ENCODE measurements at places on chromosomes 16 and 17.

- no peak for DNase-seq
These were observed 235.5 kb downstream of the SNX29 start for GRCh38 chr16:12211870-12212690.

- DNase-seq = no peak
These were observed 567.4 kb upstream of the SOX9 start for GRCh38 chr17:71553381-71553780.

- no peak for DNase-seq
These were observed 71.3 kb downstream of the IRX5 start for GRCh38 chr16:55001931-55002330.

DNA sequence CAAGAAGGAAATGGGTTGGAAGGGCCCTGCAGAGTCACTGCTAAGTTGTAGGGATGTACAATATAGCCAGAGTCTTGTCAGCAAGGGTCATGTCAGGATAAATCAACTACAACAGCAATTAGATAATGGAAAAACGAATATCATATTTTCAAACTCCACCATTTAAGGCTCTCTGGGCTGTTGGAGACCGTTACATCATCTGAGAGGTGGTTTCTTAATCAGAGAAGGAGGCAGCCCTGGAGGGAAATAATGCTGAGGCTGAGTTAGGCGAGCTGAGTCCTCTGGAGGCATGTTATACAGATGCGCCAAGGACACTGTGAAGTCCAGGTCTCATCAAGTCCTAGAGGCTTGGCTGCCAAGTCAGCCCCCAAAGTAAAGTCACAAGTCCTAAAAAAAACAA, 30.3 kb downstream of the LYRM9 start:
- DNase-seq = no peak

DNA sequence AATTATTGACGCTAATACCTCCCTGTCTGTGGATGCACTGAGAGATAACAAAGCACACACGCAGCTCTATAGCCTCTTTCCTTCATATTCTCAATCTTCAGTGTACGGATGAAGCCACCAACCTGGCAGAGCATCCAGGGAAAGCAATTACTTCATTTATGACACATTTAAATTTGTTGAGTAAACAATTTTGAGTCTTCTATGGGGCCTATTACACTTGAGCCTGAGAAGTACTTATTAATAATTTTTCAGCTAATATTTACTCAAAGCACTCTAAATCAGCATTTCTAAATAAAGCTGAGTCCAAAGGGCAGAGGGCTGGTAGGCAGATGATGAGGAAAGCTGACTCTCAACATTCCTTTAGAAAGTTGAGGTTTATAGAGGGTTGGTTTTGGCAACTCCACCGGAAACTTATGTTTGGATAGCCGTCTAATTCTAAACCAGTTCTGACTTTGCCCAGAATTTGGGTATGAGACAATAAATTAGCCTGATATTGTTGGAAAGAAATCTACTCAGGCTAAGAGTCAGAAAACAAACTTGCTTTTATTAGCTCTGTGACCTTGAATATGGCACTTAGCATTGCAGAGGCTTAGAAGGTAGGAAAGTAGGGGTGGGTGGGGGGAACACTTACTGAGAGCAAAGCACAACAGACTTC, 643.5 kb downstream of the CDH11 start:
- no peak for DNase-seq

DNA sequence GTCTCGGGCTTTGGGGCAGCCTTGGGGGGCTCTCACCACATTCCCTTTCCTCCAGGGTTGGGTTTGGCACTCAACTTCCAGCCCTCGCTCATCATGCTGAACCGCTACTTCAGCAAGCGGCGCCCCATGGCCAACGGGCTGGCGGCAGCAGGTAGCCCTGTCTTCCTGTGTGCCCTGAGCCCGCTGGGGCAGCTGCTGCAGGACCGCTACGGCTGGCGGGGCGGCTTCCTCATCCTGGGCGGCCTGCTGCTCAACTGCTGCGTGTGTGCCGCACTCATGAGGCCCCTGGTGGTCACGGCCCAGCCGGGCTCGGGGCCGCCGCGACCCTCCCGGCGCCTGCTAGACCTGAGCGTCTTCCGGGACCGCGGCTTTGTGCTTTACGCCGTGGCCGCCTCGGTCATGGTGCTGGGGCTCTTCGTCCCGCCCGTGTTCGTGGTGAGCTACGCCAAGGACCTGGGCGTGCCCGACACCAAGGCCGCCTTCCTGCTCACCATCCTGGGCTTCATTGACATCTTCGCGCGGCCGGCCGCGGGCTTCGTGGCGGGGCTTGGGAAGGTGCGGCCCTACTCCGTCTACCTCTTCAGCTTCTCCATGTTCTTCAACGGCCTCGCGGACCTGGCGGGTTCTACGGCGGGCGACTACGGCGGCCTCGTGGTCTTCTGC, 8.4 kb downstream of the SLC16A3 start:
- no peak for DNase-seq

- DNase-seq = no peak
These were observed 34.5 kb downstream of the TBC1D16 start for GRCh38 chr17:80000981-80001775.

- DNase-seq = no peak
These were observed 368.6 kb downstream of the FOXL1 start for GRCh38 chr16:86946981-86947380.

GRCh38 chr17:43940630-43941029, 1.6 kb downstream of the PPY start:
- peak; percentile 59 for DNase-seq

DNA sequence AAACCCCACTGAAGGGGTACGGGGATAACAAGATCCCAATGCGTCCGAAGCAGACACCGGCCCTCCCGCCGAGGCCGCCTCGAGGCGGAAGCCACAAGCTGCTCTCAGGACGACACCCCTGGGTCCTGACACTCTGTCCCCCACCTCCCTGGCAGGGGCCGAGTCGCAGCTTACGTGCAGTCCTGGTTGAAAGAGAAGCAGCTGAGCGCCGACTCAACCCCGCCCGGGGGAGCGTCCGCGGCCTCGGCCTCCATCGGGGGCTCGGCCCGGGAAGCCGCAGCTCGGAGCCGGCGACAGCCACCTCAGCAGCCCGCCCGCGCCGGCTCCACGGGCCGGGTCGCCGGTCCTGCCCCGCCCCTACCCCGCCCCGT, at the start of gene WIPI1:
Gene WIPI1, minus strand, starts transcription at position 329 of the 371 bp plus-strand sequence. Its CDS starts 75 bp downstream, at position 254.
- no peak for DNase-seq

DNA sequence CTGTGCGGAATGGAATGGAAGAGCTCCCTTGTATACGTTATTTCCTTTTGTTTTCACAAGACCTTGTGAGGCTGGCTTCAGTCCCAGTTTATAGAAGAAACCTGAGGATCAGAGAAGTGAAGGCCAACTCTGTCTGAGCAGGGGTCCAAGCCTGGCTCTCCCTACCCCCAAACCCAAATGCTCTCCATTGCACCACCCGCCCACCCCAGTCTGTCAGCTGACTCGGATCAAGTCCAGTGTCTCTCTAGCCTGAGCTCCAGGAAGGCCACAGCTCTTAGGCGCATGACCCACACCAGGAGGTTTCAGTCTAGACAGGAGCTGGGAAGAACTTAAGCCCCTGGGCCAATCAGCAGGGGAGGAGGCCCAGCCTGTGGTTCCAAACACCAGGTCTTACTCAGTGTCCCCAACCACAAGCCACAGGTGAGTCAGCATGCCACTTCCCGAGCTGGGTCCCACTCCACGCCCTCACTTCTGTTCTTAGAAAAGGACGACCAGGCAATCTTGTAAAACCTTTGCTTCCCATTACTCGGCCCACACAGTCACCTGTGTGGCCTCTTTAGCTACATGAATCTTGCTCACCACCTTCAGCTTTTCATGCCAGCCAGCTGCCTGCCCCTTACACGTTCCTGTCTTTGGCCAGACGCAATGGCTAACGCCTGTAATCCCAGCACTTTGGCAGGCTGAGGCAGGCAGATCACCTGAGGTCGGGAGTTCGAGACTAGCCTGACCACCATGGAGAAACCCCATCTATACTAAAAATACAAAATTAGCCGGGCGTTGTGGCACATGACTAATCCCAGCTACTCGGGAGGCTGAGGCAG, 27.8 kb downstream of the TK2 start:
- DNase-seq = no peak

DNA sequence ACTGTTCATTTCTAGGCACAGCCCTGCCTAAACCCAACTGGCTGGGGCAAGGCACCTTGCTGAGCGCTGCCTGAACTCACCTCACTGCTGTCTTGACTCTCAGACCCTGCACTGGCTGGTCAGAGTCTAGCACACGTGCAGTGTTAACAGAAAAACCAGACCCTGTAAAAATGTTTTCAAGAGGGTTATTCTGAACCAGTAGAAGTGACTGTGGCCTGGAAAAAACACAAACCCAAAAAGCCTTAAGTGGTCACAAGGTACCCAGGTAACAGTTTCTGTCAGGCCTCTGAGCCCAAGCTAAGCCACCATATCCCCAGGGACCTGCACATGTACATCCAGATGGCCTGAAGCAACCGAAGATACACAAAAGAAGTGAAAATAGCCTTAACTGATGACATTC, 6.1 kb upstream of the EIF4A3 start:
- no peak for DNase-seq

- no peak for DNase-seq
These were observed 252.1 kb downstream of the PHKB start for GRCh38 chr16:47713225-47713595.

DNA sequence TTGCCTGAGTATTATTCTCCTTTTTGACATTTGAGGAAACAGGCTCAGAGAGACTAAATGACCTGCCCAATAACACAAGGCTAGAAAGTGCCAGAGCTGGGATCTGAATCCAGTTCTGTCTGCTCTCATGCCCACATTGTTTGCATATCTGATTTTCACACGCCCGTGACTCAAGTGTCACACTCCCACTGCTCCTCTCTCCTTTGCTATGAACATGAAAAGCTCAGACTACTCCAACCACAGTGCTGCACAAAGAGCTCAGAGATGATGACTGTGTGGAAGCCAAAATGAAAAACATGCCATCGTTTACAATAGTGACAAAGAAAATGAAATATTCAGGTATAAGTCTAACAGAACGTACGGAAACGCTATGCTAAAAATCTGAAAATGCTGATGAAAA, 107.9 kb downstream of the SMG6 start:
- no peak for DNase-seq

Measured in iPS-NIHi11 (cell line).